GM06990 (cell line): ENCODE measurements at places on chromosomes 12 and 14.

GRCh38 chr14:59438195-59438647, 27.0 kb downstream of the GPR135 start:
- DNase-seq = no peak

GRCh38 chr14:22830443-22831010, 840 bp downstream of the MRPL52 start:
- DNase-seq = no peak

GRCh38 chr12:43333644-43334043, 218.4 kb downstream of the ADAMTS20 start:
- no peak for DNase-seq

DNA sequence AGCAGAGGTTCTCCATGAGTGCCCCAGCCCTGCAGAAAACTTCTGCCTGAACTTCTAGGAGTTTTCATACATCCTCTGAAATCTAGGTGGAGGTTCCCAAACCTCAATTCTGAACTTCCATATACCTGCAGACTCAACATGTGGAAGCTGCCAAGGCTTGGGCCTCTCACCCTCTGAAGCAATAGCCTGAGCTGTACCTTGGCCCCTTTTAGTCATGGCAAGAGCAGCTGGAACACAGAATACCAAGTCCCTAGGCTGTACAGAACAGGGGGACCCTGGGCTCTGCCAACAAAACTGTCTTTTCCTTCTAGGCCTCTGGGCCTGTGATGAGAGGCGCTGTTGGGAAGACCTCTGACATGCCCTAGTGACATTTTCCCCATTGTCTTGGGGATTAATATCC, 494.3 kb upstream of the FOXG1 start:
- DNase-seq = no peak

- DNase-seq = no peak
Measured at GRCh38 chr14:31207287-31207754, 272 bp downstream of the HECTD1 start.

DNA sequence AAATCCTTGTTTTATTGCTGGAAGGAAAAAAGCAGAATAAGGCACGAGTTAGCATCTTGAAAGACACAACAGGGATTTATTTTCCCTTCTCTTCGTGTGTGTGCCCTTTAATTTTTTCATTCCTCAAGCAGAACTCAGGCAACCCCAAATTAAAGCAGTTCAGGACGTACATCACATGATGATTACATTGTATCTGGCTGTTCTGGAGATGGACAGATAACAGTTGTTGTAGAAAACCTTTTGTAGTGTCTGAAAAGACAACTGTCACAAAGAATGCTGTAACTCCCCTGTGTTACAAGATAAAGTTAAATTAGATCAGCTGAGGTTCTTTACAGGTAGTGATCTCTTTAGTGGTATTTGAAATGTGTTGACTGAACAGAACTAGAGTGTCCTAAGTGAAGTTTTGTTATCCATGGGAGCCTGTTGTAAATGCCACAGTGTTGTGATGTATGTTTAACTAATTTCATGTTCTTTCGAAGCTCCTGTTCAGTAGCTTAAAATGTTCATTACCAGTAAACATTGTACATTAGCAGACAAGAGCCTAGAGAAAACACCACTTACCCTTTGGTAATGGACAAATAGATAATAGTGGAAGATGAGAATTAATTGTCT, 58.5 kb downstream of the TMTC2 start:
- no peak for DNase-seq

DNA sequence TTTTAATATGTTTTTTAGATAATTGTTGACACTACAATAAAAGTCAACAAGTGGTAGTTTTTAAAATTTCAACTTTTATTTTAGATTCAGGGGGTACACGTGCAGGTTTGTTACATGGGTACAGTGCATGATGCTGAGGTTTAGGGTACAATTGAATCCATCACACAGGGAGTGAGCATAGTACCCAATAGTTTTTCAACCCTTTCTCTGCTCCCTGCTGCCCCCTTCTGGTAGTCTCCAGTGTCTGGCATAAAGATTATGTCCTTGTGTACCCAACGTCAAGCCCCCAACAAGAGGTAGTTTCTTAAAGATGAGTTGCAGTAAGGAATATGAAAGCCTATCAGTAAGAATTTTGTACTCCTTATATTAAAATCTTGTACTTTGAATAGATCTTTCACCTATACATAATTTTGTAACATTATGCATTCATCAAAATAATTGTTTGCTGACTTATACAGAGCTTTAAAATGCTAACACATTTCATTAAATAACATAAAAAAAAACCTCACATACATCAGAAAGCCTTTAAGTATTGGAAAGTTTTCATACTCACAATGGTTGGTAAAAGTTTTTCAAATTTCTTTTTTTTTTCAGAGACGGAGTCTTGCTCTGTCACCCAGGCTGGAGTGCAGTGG, 5.4 kb upstream of the RALGAPA1 start:
- no peak for DNase-seq

GRCh38 chr12:94172031-94172430, 23.7 kb downstream of the PLXNC1 start:
- no peak for DNase-seq

GRCh38 chr14:20614038-20614840, 23.1 kb upstream of the RNASE12 start:
- no peak for DNase-seq

DNA sequence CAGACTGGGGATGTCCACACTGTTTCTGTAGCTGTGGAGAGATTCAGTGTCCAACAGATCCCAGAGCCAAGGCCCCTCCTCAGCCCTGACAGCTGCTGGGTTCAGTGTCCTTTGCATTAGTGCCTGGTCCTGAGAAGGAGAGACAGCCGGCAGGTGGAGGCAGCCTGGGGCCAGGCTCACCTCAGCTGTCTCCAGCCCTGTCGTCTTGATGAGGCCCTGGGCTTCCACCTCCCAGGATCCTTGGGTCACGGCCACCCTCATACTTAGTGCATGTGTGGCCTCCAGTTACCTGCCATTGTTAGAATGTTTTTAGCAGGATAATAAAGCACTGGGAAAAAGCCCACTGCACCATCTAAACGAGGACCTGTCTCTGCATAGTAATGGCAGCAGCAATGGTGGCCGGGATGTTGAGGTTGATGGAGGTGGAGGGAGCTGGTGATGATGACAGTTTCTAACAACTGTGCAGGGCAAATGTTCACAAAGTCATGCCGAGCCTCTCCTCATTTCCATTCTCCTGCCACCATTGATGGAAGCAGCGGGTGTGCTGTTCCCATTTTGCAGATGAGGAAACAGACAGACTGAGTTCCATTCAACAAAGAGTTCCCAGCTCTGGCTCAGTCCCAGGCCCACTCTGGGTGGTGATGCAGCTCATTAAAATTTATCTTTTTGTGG, 17.7 kb downstream of the ASB2 start:
- no peak for DNase-seq

GRCh38 chr12:88998421-88998820, 353.9 kb downstream of the DUSP6 start:
- DNase-seq = no peak

DNA sequence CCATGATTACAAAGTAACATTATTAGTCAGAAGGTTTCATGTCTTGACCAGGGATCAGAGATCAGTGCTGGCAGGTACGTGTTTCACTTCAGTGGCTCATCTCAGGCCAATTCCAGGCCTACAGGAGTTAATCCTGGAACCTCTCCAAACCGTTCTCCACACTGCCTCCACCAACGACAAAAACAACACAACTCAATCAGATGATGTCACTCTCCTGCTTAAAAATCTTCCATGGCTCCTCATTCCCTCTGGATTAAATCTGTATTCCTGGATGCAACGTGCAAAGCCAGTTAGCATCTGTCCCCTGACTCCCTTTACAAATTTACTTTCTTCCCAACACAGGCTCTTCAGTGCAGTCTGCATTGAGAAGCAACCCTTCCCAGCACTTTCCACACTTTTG, 34.3 kb upstream of the TXNRD1 start:
- DNase-seq = no peak

- no peak for DNase-seq
Measured at GRCh38 chr14:22560662-22561365, 28.2 kb downstream of the DAD1 start.

GRCh38 chr14:78308079-78308478, 137.9 kb downstream of the NRXN3 start:
- DNase-seq = no peak

GRCh38 chr12:19842116-19842515, 402.8 kb downstream of the AEBP2 start:
- no peak for DNase-seq

DNA sequence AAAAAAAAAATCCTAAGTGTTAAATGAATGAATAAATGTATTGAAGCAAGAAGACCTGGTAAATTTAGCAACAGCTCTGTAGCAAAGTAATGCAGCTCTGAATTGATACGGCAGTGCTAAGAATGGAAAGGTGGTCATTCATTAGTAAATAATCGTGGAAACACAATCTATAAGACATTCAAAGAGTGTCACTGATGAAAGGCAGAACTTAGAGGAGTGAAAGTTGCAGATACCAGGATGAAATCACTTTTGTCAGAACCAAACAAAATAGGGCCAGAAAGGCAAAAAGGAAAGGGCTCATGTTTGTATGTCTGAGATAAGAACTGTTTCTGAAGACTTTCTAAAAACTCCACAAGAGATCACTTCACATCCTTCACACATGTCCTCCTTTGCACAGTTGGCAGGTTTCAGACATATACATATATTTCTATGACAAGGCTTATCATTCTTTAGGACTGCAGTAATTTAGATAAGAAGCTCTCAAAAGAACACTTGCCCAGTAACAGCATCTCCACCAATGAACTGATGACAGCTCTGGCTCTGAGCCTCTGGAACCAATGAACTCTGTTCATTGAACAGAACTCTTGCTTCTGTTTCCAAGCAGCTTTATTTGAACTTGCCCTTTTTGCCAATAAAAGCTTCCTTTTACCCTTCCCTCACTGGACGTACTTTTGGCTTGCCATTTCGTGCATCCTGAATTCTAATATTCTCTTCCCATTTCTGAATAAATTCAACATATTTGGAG, 4.2 kb upstream of the LRR1 start:
- no peak for DNase-seq

DNA sequence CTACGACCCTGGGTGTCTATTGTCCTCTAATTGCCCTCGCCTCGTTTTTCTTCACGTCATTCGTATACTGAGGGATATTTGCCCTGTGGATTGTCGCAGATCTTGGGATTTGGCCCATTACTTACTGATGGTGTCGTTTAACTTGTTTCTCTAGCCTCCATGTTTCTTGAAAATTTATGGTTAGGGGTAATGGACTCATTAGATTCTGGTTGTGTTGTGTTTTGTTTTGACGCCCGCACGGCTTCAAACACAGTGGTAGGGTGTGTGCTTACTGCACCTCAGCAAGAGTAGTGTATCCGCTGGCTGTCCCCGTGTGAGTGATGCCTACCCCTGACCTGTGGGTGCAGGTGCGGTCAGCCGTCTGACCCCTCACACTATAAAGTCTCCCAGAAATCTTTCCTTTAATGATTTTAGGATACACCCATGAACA, 874 bp upstream of the RNU6-8 start:
- DNase-seq = peak; percentile 36

DNA sequence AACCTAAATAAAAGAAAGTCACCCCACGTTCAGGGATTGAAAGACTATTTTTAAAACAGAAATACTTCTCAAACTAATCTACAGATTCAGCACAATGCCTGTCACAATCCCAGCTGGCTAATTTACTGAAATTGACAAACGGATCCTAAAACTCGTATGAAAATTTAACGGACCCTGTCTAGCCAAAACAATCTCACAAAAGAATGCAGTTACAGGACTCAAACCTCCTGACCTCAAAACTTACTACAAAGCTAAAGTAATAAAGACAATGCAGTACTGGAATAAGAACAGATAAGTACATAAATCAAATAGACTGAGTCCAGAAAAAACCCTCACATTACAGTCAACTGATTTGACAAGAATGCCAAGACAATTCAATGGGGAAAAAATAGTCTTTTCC, 48.8 kb downstream of the IPO8 start:
- DNase-seq = no peak

DNA sequence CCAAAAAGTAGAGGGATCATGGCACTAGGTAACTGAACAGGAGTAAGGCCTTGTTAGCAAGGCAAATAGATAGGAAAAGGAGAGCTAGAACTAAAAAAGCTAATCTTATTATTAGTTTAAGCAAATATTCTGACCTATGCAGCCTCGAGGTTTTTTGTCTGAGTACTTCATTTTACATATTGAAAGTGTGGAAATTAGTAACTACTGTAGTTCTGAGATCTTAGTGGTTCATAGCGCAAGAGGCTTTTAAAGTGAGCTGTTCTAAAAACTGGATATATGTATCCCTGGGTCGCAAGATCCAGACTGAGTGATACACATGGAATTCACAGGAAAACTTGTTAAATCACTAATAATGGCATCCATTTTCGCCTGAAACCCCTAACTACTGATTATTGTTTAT, 411.0 kb upstream of the SOX5 start:
- no peak for DNase-seq

GRCh38 chr12:30822385-30823155, 67.8 kb upstream of the CAPRIN2 start:
- peak; percentile 17 for DNase-seq

- DNase-seq = no peak
Measured at GRCh38 chr12:67410667-67411067, 141.5 kb downstream of the CAND1 start.

DNA sequence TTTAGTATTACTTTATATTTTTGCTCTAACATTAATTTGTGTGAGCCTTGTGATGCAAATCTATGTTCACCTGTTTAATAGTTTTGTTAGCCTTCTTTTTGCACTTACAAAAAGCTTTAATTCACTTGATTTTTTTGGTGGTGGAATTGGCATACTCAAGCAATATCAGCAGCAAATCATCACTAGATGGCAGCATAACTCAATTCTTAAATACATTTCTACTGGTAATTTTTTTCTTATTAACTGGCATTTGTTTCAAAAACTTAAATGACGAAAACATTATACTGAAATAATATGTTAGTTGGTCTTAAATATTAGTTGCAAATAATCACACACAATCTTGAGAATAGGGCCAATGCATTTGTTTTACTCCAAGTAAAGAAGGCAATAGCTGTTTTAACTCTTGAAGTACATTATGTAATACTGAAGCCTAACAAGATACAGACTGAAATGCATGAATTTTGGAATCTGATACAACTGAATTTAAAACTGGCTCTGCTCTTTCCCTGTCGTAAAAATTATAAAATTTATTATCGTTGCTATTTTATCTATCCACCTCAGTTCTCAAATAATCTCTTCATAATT, 151.5 kb downstream of the ATXN7L3B start:
- DNase-seq = peak; percentile 7

- peak; percentile 92 for DNase-seq
Measured at GRCh38 chr14:69153152-69153872, 393 bp upstream of the DCAF5 start.

DNA sequence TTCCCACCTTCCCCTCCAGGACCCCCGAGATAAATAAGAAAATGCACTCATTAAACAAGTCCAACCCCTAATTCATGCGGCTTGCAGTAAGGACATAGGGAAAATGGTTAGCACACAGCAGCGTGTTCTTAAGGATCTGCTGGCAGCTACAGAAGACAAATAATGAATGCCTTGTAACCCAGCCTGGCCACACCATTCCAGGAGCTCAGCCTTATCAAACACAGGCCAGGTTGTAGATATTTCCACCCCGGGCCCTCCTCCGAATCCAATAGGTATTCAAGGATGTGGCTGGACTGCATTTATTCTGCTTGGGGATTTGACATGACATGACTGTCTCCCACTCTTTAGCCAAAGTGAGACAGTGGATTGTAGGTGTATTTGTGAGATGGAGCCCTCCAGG, 245.1 kb downstream of the SLC41A2 start:
- no peak for DNase-seq
